Esophagus squamous epithelium (tissue), 5 donors: ENCODE measurements at places on chromosomes 16 and 17. TPM values are rescaled to one million over a fixed set of nuclear protein-coding genes. Genes with fewer than 3 reads are reported as not detected.

Gene ERN1
- total RNA-seq, result 16.1 TPM

Gene NHLRC4
- 0.09 TPM for total RNA-seq

Gene DNASE1L2
- total RNA-seq, result 0.57 TPM

Gene CARD14
- 13.0 TPM for total RNA-seq

Gene ASPA
- total RNA-seq, result 0.76 TPM

Gene DPEP3
- not detected for total RNA-seq

Gene CTRB2
- not detected for total RNA-seq

Gene RNF157
- 0.26 TPM for total RNA-seq

Gene NUP85
- 33.3 TPM for total RNA-seq

Gene NPIPA8
- not detected for total RNA-seq

Gene ZNF768
- total RNA-seq, result 13.6 TPM

Gene SEC14L5
- total RNA-seq, result 0.57 TPM

Gene ABCA10
- 1.3 TPM for total RNA-seq

Gene XYLT1
- 6.6 TPM for total RNA-seq

Gene CDK12
- total RNA-seq, result 33.4 TPM

Gene PRSS27
- 463 TPM for total RNA-seq

Gene KRT36
- not detected for total RNA-seq

Gene TBC1D3K
- not detected for total RNA-seq

Gene KRTAP4-9
- total RNA-seq, result not detected
